ENCODE measurements at places on chromosomes 2 and 18.

GRCh38 chr18:54183390-54183789, 41.1 kb downstream of the MBD2 start:
- no peak for DNase-seq

GRCh38 chr2:113977660-113978523, 88.0 kb downstream of the ACTR3 start:
- DNase-seq: no peak

DNA sequence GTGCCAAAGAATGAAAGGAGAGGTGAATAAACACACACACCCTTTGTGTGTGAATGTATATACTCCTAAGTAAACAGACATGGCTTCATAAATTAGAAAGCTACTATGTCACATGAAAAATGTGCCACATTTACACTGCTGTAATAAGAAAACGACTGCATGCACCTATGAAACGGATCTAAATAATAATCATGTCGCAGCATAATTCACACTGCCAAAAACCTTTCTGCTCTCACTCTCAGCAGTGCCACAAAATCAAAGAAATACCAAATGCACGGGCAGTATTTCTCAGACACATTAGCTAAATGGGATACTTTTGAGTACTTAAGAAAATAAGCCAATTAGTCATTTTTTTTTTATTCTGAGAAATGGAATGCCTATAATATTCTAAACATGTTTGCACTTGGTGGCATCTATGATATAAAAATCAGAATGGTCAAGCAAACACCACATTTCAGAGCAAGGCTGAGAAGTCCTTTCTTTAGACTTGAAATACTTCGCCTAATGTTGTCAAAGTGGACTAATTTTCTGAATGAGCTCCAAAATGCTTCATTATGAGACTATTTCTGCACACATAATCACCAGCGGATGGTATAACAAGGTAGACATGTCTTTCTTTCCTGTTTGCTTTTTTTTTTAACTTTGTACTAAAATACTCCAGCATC, 6.6 kb downstream of the BCL11A start:
- DNase-seq: no peak

DNA sequence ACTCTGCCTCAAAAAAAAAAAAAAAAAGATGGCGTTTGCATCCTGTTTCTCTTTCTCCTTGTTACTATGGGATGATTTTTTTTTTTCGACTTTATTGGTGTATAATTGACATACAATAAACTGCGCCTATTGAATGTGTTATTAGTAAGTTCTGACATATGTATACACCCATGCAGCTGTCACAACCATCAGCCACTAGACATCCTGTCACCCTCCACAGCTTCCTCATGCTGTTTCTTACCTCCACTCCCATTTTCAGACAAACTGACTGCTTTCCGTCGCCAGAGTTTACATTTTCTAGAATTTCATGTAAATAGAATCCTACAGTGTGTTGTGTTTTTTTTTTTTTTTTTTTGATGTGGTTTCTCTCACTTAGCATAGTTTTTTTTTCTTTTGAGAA, 27.9 kb downstream of the RRM2 start:
- no peak for DNase-seq

GRCh38 chr2:161576421-161576820, 47.8 kb upstream of the SLC4A10 start:
- peak; percentile 17 for DNase-seq

DNA sequence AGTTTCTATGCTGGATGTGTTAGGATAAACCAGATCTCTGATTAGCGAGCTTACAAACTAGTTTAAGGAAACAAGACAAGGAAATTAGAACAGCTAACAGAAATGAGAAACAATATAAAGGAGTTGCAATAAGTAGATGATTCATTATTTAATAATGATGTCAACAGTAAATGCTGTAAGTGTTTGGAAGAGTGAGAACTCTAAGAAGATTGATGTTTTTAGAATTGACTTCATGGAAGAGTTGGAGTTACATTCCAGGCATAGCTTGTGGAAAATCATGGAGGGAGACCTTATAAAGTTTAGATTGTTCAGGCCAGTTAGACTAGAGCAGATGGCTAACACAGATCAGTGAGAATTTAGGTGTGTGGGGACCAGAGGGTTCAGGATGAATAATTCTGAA, 32.6 kb downstream of the PPP1R1C start:
- DNase-seq: no peak
